ENCODE measurements at places on chromosomes 6 and 20.

GRCh38 chr6:37689381-37689780 lies 8.3 kb downstream of the MDGA1 start:
- no peak for DNase-seq

DNA sequence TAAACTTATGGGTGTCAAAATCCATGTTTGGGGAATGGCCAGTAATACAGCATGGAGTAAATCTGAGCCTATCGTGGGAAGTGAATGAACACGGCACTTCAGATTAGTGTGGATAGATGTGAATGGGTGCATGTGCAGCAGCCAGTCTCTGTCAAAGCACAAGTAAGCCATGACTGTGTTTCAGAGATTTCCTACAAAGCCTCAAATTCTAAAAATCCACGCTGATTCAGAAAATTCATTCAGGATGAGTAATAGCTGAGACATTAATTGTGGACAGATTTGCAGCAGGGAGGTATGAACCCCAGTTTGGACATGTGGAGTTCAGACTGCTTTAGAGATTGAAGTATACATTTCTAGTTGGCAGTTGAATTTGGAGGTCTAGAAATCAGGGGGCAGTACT lies 115.1 kb downstream of the QKI start:
- DNase-seq = no peak

GRCh38 chr6:163776906-163777686 lies 362.6 kb downstream of the QKI start:
- no peak for DNase-seq

DNA sequence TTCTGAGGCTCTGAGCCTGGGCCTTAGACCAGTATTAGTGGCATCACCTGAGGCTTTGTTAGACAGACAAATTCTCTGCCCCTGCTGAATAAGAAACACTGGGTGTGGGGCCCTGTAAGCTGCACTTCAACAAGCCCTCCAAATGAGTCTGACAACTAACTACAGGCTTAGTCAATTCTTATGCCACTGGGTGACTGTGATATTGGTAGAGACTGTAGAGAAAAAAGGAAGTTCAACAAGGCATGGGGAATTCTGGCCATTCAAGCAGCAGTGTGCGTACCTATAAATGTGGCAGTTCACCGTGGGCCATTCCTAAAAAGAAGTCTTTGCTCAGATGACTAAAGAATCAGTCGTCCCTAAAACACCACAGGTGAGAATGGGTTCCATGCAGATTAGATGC lies 82.7 kb downstream of the MDN1 start:
- no peak for DNase-seq

DNA sequence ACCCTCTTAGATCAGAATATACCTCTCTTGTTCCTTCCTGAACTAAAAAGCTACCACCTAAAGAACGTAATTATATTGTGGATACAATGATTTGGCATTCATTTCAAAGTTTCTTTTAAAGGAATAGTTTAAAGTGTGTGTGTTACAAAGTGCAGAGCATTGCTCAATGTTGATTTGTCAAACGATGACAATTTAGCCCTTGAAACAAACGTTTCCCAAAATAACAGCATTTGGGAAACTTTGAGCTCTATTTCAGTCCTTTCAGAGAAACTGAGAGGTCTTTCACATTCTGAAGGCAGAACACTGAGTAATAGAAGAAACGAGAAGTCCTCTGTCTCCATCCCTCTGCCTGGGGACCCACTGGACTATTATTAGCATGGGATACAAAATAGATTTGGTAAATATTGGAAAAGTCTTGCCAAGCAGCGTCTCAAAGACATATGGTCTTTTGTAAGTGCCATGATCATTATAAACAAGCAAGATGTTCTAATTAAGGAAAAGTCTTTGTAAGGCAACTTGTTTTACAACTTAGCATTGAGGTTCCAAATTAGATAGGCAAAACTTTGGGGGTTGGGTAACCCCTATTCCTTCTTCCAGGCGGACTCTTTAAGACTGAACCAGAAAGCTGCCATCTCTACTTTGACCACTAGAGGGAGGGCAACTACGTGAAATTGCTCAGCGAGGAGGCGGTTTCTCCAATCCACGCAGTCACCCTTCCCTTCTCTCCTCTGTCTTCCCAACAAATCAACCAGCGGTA lies 208.8 kb downstream of the RNF144B start:
- peak; percentile 2 for DNase-seq

GRCh38 chr6:156406688-156407087 lies 370.5 kb upstream of the ARID1B start:
- no peak for DNase-seq

DNA sequence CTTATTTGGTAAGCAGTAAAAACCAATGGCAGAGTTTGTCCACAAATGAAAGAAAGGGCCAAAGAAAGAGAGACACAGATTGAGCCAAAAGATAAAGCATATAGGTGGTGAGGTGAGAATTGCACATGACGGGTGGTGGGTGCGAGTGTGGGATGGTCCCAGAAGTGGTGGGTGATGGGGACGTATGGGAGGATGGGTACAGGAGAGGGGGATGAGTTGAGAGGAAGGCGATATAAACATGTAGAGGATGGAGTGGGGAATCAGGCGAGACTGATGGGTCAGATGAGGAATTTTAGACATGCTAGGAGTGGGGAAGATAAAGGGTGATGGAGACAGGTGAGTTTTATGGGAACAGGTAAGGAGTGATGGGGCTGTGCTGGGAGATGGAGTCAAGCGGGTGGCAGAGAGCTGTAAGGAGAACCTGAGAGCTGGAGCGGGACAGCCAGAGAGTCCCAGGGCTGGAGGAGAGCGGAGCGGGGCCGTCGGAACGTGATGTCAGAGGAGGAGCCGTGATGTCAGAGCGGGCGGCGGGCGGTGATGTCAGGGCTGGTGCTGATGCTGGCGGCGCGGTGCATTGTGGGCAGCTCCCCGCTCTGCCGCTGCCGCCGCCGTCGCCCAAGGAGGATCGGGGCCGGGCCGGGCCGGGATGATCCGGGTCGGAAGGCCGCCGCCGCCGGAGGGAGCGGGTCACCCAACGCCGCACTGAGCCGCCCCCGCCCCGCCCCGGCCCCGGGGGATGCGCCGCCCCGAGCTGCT lies at the start of gene TTBK1:
TSS of gene TTBK1 (plus strand) at position 574 of the 756 bp plus-strand sequence. CDS start 3,180 bp downstream, outside the sequence.
- DNase-seq = no peak

DNA sequence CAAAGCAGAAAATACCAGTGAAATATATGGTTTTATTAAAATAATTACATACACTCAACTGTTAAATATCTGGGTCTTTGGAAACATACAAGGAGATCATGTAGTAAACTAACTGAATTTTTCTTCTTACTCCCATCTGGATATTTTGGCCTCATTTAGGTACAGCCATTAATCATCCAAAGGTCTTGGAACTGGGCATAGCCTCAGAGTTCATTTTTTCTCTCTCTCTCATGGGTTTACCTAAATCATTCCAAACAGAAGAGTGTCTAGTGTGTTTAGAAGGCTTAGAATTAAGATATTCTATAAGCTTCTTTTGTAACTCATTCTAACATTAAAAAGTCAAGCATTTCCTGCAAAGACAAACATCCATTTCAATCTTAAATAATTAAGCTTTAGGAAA lies 79.4 kb downstream of the HMGCLL1 start:
- DNase-seq = no peak

DNA sequence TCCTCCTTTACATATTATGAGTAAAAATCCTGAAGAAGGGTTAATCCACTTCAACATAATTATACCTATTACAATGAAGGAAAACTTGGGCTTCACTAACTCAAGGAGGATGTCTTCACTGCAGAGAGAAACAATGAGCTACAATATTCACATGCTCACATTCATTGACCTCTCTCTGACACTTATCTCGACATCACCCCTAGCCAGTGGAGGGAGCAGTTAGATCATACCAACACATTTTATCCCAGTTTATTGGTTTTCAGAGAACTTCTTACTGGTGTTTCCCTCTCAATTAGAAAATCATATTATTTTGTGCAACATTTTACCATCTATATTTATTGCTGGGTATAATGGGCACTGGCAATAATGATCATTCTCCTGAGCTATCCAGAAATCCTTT lies 646.5 kb downstream of the TENT5A start:
- no peak for DNase-seq

- DNase-seq = no peak
These were observed 600.0 kb downstream of the QKI start for GRCh38 chr6:164014346-164015087.
